ENCODE measurements at places on chromosomes 11 and 22.

DNA sequence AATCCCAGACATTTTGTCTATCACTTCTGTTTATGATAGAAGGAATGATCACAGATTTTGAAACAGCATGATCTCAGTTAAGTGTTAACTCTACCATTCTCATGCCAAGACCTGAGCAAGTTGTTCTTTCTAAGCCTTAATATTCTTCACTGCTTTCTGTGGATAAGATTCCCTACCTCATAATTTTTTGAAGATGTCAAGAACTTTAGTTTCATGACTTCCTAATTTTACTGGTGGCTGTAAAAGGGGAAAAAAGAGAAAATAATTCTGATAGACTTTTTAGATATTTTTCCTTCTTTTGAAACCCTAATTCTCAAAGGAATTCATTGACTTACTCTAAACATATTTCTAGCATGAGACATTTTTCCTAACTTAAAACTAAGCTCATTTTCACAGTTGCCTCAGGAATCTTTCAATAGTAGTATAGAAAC, 520.0 kb upstream of the LUZP2 start:
- DNase-seq, result no peak

- no peak for DNase-seq
Measured at GRCh38 chr22:44088976-44089570, 65.0 kb downstream of the PARVB start.

GRCh38 chr11:31582697-31583096, 73.1 kb downstream of the ELP4 start:
- no peak for DNase-seq

GRCh38 chr22:30282616-30283046, 6.7 kb downstream of the CASTOR1 start:
- no peak for DNase-seq

GRCh38 chr22:23184764-23185113, 4.4 kb downstream of the BCR start:
- no peak for DNase-seq

GRCh38 chr11:64686466-64687170, 36.4 kb downstream of the NRXN2 start:
- no peak for DNase-seq

GRCh38 chr11:129417458-129417857, 41.8 kb downstream of the BARX2 start:
- DNase-seq, result no peak

- DNase-seq, result no peak
Measured at GRCh38 chr11:107741044-107741823, 29.4 kb upstream of the SLN start.

GRCh38 chr11:68142028-68142412, 20.8 kb upstream of the CHKA start:
- DNase-seq, result no peak

DNA sequence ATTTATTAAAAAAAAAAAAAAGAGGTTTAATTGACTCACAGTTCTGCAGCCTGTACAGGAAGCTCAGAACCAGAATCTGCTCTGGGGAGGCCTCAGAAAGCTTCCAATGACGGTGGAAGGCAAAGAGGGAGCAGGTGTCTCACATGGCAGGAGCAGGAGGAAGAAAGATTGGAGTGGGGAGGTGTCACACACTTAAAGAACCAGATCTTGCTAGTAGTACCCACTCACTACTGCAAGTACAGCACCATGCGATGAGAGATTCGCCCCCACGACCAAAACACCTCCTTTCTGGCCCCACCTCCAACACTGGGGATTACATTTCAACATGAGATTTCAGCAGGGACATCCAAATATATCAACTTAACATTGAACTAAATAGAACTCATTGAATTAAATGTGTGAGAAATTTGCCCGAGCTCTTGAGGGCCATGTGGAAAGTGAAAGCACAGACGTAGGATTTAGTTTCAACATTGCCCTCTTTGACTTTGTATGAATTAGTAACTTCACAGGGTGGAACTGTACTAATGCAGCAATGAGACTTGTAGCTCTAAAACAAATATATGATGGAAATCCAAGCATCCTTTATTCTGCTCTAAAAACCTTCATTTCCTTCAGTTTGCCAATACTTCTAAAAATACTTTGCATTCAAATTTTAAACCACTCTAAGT, 628.2 kb downstream of the FAM181B start:
- DNase-seq, result no peak

- DNase-seq, result no peak
Measured at GRCh38 chr11:125408311-125408711, 87.8 kb downstream of the FEZ1 start.

GRCh38 chr11:98965358-98965757, 55.4 kb upstream of the CNTN5 start:
- DNase-seq, result no peak

GRCh38 chr22:36982136-36982535, 37.1 kb downstream of the TST start:
- DNase-seq, result no peak

- no peak for DNase-seq
Measured at GRCh38 chr11:1085440-1086170, 10.9 kb downstream of the MUC2 start.

DNA sequence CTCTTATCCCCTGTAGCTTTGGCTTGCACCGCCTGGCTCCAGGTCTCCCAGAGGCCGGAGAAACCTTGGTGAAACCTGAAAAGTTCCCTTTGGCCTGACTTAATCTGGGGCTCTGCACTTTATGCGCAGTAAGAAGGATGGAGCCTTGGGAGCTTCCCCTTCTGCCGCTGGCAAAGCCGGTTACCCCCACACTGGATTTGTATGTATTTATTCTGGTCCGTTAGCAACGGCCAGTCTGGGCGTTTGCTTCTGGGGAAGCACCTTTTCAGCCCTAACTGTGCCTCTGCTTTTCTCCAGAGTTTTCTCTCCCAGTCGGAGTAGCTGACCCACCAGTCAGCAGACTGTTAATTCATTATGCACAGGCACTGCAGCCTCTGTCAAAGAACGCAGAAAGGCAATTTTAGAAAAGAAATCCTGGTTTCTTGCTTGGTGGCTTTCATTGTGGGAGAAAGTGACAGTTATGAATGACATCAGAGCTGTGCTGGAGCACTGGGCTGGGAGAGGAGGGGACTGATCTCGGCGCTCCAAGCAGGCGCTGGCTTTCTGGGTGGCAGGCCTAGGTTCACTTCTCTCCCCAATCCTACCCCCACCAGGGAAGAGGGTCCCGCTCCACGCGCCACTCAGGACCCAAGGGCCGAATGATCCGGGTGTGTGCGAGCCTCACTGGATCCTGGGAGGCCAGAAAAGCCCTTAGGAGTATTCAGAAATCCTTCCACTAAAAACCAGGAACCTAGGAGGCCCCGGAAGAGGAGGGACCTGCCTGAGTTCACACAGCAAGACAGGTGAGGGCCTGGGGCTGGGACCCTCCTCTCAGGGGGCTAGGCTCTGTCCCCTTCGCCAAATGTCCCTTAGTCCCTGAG, 70.2 kb downstream of the RTL6 start:
- no peak for DNase-seq

Measured in midbrain (tissue), 1 donor.